ENCODE measurements at places on chromosomes 2 and 18.
A peak's percentile ranks its signal among the peaks of the same experiment; 100 is the strongest.

- no peak for DNase-seq
These were observed 2.8 kb downstream of the STAT1 start for GRCh38 chr2:191010887-191011885.

- DNase-seq, result peak; percentile 59
These were observed 405.7 kb downstream of the FBXO15 start for GRCh38 chr18:73741946-73742345.

DNA sequence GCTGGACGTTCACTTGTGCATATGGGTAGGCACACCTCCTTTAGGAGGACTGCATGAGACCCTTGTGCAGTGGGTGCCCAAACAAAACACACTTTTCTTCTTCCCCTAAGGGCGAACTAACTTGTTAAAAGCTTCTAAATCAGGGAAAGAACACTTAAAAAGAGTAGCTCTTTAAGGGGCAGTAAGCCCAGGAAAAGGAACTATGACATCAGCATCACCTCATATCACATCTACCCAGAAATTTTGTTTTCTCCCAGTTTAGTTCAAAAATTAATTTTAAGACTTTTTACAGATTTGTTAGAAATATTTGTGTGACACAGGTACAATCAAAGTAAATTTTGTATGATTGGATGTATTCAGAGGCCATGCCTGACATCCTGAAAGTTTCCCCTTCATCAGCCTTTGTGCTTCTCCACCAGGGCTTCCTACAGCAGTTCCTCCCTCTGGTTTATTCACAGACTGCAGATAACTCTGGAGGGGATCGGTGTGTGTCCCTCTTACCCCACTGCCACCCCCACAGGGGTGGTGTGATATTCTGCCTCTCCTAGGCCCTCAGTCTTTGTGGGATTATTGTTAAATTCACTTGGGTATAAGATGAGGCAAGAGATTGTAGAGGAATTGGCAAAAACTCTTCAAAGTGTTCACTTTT, 27.6 kb downstream of the BCL2L11 start:
- no peak for DNase-seq

- peak; percentile 54 for DNase-seq
These were observed 32.2 kb downstream of the PLEKHA3 start for GRCh38 chr2:178512484-178512883.

DNA sequence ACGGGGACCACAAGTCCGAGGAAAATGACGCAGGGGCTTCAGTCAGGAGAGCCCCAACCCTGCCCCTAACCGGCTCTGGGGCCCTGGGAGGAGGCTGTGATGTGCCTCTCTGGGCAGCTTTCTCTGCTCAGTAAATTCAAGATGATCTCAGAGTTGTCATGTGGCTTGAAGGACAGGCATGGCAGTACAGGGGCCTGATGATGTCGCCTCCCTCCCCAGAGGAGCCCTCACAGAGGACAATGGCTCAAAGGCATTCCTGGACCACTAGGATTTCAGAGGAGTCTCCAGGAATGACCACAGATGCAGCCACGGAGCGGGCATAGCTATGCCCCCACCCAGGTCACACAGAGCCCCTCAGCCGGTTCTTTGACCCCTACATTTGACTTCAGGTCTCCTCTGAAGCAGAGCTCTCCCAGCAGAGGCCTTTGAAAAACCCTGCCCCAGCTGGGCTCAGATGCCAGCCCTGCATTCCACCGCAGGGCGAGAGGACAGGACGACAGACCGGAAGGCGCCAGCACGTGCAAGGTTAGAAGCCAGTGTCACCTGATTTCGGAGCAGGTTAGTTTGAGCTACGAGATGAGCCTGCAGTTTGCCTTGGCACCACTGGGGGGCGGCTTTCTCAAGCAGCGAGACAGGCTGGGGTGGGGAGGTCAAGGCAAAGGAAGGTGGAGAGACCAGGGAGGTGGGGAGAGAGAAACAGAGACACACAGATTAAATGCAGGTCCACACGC, 39.2 kb downstream of the BIN1 start:
- DNase-seq, result peak; percentile 69

- DNase-seq, result no peak
These were observed 114.1 kb upstream of the MYCN start for GRCh38 chr2:15826273-15826717.

DNA sequence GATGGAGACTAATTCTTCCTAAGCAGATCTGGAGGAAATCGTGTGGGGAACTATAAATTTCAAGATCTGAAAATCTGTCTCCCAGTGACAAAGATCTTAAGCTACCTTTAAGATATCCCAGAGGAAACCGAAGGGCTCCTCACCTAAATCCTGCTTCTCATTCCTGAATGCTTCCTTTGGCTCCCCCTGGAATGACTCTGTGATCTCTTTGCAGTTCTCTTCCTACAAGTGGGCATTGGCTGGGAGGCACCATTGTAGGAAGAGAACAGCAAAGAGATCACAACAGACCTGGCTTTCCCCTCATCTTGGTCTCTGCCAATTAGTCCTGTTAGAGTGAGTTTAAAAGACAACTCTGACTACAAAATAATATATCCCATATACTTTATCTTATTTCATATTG, 70.0 kb upstream of the KCNH7 start:
- DNase-seq, result no peak

GRCh38 chr2:144405982-144406788, 113.7 kb downstream of the ZEB2 start:
- no peak for DNase-seq

DNA sequence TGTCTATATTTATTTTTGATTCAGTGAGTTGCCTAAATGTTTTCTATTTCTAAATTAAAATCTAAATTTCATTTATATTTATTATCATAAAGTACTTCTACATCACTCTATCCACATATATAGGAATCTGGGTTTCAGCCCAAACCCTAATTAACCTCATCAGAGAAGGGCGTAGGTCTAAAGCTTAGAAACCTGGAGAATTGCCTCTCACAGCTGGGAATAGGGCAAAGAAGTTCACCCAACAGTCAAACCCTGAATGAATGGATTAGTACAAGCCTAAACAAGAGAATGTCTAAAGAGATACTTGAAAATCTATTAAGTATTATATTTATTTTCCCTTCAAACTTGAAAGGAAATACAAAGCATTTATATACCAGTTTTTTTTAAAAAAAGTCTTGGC, 26.2 kb downstream of the TFPI start:
- DNase-seq, result no peak

- peak; percentile 50 for DNase-seq
These were observed 33.2 kb upstream of the FOSL2 start for GRCh38 chr2:28359222-28360057.

- peak; percentile 84 for DNase-seq
These were observed 164.3 kb downstream of the LTBP1 start for GRCh38 chr2:33111002-33111446.

DNA sequence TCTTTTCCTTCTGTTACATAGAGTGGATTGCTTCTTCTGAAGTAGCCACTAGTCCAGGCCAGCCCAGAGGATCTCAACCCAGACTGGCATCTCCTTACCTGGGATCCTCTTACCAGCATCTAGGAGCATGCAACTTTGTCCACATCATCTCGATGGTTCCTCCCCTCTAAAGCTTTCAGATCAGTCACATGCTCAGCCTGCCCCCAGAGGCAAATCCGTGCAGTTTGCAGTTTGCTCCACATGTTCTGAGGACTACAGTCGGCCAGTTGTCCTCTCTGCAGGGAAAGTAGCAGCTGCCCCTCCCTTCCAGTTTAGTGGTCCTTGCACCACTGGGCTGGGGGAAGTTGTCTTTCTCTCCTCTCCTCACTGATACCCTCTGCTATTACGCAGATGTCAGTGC, 259.8 kb upstream of the APCDD1 start:
- no peak for DNase-seq

DNA sequence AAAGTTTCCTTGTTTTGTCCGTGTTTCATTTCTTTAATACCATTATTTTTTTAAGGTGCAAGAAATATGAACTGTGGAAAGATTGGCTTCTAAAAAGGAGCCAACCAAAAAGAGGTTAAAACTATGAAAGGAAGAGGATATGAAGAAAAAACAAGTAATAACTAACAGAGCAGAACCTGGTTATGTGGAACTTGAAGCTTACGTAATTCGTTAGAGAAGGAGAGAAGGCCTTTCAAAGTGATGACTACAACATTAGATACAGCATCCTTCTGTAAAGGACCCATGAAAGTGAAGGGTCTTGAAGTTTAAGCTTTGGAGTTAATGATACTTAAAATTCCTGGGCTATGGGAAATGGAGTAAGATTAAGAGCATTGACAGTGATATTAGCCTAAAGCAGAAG, 84.5 kb downstream of the ANKRD12 start:
- no peak for DNase-seq

DNA sequence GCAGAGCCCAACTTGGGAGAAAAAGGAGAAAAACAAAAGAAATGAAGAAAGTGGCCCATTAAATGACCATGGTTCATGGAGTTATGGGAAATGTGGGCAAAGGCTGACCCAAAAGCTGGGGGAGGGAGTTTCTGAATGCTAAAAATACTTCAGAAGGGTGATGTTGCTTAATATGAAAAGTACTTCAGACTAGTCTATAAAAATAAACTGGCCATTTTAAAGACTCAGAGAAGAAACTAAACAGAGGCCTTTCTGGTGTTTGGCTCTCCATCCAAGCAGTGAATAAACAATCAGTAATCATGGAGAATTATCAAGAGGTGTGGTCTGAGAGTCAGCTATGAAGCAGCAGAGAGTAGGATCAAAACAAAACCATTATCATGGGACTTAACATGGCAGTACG, 160.8 kb upstream of the MAPRE2 start:
- no peak for DNase-seq

GRCh38 chr2:218927422-218927821, 32.0 kb upstream of the CDK5R2 start:
- DNase-seq, result no peak

- peak; percentile 32 for DNase-seq
These were observed 76.0 kb downstream of the EMX1 start for GRCh38 chr2:72993147-72993932.

DNA sequence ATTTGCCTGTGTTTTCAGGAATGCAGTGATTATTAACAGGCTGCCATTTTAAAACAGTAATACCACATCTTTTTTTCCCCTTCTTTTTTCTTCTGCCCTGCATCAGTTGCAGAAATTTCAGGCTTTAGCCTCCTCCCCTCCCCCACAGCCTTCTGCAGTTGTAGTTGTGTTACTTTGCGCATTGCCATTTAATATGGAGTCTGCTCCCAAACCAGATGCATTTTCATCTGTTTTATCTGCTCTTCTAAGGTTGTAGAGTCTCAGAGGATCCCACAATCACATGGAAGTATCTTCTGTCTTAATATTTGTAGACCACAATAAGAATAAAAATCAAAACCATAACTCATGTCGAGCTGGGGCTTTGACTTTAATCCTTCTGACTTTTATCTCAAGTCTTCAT, 3.8 kb downstream of the ASXL3 start:
- no peak for DNase-seq

DNA sequence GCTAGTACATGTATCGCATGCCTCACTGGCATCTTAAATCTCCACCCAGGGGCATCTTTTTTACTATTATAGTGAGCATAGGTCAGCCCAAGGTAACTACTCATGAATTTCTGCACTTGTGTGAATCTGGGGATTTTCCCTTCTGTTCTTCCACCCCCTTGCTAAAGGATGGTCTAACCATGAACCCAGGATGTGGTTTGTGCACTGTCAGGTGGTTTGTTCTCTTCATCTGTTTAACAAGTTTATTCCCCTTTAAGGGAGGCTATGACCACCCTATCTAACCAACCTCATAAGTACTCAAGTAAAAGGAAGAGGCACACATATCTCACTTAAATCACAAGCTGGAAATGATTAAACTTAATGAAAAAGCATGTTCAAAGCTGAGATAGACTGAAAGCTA, 243.0 kb downstream of the RPRM start:
- DNase-seq, result no peak

- peak; percentile 73 for DNase-seq
These were observed 64.0 kb downstream of the INPP4A start for GRCh38 chr2:98508709-98509066.

GRCh38 chr2:195721042-195721441, 64.0 kb downstream of the SLC39A10 start:
- peak; percentile 20 for DNase-seq

- no peak for DNase-seq
These were observed 29.9 kb upstream of the FBLN7 start for GRCh38 chr2:112108178-112108832.

GRCh38 chr2:177568893-177569292, 176.3 kb downstream of the AGPS start:
- no peak for DNase-seq

DNA sequence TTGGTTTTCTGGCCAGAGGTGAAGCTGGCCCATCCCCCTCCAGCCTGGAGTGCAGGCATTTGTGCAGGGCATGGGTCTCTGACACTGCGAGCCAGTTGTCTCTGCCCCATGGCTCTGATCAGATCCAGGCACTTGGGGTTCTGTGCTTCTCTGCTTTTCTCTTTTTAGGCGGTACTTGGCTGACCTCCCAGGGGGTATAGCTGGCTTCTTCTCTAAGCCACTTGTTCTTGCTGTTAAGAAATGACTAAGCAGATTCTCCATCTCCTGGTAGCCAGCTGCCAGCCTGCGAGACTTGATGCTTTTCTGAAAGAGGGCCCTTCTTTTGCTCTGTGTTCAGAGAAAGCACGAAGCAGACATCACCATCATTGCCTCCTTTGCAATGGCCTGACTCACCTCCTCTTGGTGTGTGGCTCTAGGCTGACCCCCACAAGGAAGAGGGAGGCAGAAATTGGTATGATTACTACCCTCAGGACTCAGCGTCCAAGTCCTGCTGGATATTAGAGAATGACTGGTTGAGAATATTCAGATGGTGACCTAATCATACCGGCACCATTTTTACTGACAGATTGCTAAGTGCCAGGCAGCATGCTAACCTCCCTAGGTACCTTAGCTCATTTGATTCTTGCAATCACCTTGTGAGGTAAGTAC, 32.7 kb downstream of the TNP1 start:
- DNase-seq, result no peak

Measured in epithelial cell of esophagus (primary cell).